ENCODE measurements at places on chromosomes 6 and 20. TPM values are rescaled to one million over a fixed set of nuclear protein-coding genes. Genes with fewer than 3 reads are reported as not detected.

Gene HLA-DQB1
- total RNA-seq, result 5.3 TPM

Gene SRPK1
- total RNA-seq, result 41.2 TPM

Gene SLC22A7
- not detected for total RNA-seq

Gene RHAG
- not detected for total RNA-seq

Gene HCK
- 129 TPM for total RNA-seq

Gene TNFRSF6B
- total RNA-seq, result not detected

Gene HLA-DRA
- total RNA-seq, result 107 TPM

Gene BPIFA1
- total RNA-seq, result not detected

Gene MRAP2
- not detected for total RNA-seq

Gene ABT1
- total RNA-seq, result 36.1 TPM

Gene ZBTB46
- total RNA-seq, result 0.08 TPM

Gene MICA
- total RNA-seq, result 17.4 TPM

Gene ABRACL
- total RNA-seq, result 107 TPM

Gene GPR63
- 0.24 TPM for total RNA-seq

Gene PARD6B
- total RNA-seq, result 10.8 TPM

Gene BCAS1
- total RNA-seq, result not detected

Gene OR14J1
- total RNA-seq, result not detected

Gene SPATA2
- 8.9 TPM for total RNA-seq

Gene RXRB
- 71.2 TPM for total RNA-seq

Gene SGK1
- 138 TPM for total RNA-seq

Gene GPLD1
- total RNA-seq, result 0.61 TPM

Gene TMEM200A
- total RNA-seq, result 1.4 TPM
